ENCODE measurements at places on chromosomes 13 and 19. TPM values are rescaled to one million over a fixed set of nuclear protein-coding genes. Genes with fewer than 3 reads are reported as not detected.

The METTL21C gene
- not detected for total RNA-seq

The LGALS4 gene
- total RNA-seq, result 1.4 TPM

The PALM gene
- total RNA-seq, result 49.7 TPM

The PGLYRP2 gene
- total RNA-seq, result not detected

The TMEM150B gene
- total RNA-seq, result 3.6 TPM

The C19orf85 gene
- not detected for total RNA-seq

The CRB3 gene
- not detected for total RNA-seq

The GNG8 gene
- 5.2 TPM for total RNA-seq

DNA sequence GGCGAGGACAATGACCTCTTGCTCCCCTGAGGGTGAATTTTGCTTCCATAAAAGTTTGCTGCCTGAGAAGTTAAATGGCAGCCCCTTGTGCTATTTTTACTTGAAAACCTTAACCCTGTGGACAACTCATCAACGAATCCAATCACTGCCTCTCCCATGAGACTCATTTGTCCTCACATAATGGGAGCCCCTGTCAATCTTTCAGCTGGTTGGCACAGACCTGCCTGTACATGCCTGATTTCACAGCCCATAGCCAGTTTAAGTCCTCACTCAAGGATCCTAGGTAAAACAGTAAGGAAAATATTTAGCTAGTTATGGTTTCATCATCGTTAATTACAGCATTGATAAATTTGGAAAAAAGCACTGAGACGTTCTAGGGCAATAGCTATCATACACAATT is 207.4 kb downstream of the NHLRC3 start:
- no peak for DNase-seq

DNA sequence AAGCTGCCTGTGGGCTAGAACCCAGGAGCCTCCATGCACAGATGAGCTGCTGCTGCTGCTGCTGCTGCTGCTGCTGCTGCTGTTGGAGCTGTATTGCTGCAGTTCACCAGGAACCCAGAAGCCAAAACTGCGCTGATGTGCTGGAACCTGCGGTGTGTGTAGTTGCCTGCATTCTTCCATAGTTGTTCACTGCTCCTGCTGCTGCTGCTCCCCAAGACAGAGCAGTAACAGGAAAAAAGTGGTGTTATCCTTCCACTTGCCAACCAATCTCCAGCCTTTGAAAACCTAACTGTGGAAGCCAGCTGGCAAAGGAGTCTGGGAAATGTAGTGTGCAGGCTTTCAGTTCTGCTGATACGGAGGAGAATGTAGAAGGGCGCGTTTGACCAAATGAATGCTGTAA is 37.9 kb downstream of the ARHGAP35 start:
- DNase-seq, result peak; percentile 23

DNA sequence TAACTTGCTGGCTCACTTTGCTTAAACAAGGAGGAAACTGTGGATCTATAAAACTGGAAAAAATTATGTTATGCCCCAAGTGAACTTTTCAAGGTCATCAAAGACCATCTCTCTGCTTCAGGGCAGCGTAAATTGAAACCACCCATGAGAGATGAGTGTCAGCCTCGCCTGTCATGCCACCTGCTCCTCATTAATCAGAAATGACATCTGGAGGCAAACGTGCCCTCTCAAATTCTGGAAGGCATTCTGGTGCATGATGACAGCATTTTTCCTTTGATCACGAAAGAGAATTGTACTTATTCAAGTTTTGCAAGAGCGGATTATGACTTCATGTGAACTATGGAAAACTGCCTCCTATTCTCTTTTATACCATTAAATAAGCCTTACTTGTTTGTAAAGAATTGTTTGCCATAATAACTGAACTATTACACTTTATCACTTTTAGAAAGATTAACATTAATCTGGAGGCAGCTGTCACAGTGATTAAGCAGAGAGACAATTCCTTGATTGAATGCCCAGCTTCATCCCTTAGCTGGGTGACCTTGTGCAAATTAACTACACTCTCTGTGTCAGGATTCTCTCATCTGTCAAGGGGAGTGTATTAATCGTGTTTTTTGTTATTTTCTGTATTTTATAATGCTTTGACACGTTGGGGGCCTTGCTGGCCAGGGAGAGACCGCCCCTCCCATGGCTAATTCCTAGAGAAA is 17.0 kb upstream of the SACS start:
- no peak for DNase-seq

- peak; percentile 46 for DNase-seq
Measured at GRCh38 chr19:44943801-44944249, 1.8 kb downstream of the APOC4 start.

GRCh38 chr13:74444864-74445479 is 310.8 kb upstream of the KLF12 start:
- DNase-seq, result no peak

- DNase-seq, result peak; percentile 70
Measured at GRCh38 chr19:48487948-48488347, 18.8 kb downstream of the CYTH2 start.

- no peak for DNase-seq
Measured at GRCh38 chr13:95002126-95002525, 289.8 kb upstream of the SOX21 start.

- DNase-seq, result no peak
Measured at GRCh38 chr13:86765462-86765861, 905.7 kb upstream of the SLITRK5 start.

GRCh38 chr19:14495672-14496028 is 277 bp downstream of the GIPC1 start:
- DNase-seq, result peak; percentile 44

- DNase-seq, result no peak
Measured at GRCh38 chr13:24719139-24719538, 38.9 kb downstream of the ATP12A start.

DNA sequence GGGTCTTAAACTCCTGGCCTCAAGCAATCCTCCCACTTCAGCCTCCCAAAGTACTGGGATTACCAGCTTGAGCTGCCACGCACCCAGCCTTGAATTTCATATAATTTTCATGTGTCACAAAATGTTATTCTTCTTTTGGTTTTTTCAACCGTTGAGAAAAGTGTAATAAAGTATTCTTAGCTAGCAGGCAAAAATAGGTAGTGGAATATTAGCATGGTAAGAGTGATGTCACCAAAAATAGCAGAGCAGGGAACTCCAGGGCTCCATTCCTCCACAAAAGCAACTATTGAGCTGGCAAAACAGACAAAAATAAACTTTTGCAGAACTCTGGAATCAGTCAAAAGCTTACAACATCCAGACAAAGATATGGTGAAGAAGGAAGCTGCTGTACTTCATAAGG is 43.9 kb downstream of the FBN3 start:
- DNase-seq, result no peak

GRCh38 chr19:13068085-13068846 is 34.4 kb downstream of the LYL1 start:
- no peak for DNase-seq

GRCh38 chr13:99956473-99957349 is 14.9 kb downstream of the ZIC5 start:
- DNase-seq, result no peak

GRCh38 chr13:113083402-113084061 is 22.1 kb upstream of the F7 start:
- DNase-seq, result peak; percentile 85

DNA sequence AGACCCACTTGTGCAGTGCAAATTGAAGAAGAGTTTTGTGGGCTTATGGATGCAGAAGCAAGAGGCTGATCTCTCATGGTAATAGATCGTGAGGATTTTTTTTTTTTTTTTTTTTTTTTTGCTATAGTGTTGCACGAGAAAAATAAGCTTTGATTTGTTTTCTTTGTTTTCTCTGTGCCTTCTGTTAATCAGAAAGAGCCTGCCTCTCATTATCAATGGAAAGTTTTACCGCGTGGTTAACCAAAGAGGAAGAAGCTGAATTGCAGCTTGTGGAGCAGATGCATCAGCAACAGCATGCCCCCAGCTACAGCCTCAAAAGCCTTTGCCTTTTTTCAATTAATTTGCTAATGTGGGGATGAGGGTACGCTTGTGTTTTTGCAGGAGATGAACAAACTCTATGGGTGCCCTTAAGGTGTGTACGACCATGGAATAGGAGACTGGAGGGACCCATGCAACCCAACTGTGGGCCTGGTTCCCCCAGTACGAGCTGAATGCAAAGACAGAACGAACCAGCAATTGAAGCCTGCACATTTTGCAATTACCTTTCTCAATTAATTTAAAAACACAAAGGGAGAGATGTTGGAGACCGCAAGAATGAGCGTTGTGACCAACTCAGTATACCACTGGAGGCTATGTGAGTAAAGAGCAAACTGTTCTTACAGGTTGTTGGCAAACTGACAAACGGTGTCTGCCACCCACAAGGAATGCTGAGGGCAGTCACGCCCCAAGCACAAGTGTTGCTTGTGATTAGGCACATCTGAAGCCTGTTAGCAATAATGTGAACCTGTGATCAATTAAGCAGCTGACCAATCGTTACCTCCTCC is 58.6 kb upstream of the SPRY2 start:
- DNase-seq, result no peak

DNA sequence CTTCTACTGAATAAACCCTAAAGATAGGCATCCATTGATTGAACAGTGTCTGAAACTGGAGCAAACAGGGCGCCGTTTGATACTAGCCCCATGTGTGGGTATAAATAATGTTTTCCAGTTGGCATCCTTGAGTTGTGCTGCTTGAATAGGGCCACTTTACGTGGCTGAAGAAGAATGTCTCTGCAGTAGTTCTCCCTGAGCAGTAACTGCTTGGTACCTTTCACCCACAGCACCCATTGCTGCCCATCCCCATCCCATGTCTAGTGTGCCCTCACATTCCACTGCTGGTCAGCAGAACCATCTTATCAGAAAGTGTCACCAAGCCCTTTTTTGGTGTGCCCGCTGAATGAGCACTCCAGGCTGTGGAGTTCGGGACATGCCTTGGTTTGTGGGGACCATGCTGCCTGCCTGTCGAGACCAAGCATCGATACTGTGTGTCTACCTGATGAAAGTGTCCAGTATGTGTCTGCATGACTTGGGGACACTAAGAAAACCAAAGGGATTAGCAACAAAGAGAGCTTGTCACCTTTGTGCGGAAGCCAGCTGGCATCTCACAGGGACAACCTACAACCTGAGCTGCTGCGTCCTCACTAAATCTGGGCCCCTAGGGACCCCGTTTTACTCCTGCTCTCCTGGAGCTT is 162.0 kb downstream of the TM9SF2 start:
- no peak for DNase-seq

DNA sequence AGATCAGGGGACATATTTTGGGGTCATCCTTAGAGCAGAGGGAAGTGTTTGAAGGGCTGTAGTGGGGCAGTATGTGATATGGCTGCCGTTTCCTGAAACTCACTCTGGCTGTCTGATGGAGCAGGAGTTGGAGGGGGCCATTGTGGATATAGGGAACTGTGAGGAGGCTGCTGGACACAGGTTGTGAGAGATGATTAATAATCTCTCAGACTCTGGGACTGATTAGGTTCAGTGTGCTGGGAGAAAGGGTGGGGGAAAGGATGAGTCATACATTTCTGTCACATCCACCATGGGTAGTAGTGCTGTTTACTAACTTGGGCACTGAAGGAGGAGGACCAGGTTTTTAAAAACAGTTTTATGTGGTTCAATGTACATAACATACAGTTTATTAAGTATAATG is 4.8 kb downstream of the B3GLCT start:
- DNase-seq, result no peak
